ENCODE measurements at places on chromosomes 2 and 18.

GRCh38 chr2:96241900-96242611, 23.7 kb downstream of the TMEM127 start:
- DNase-seq, result peak; percentile 69

DNA sequence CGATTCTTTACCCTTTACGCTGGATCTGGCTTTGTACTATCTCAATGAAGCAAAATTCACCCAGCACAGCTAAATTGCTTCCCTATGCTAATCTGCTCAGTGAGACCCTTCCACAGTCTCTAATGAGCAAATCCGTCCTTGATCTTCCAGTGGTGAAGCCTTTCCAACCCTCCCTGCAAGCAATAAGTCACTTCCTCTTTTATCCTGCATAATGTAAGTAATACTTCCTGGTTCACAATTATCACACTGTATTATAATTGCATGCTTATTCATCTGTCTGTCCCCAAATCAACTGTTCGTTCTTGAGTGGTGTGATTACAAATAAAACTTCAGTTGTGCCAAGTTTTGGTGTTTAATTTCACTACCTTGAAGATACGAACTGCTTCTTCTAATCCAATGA, 404.0 kb downstream of the ADCYAP1 start:
- no peak for DNase-seq

- no peak for DNase-seq
These were observed 345.9 kb upstream of the SPHKAP start for GRCh38 chr2:228527197-228527881.

- no peak for DNase-seq
These were observed 296.6 kb downstream of the NAPG start for GRCh38 chr18:10822456-10822855.

DNA sequence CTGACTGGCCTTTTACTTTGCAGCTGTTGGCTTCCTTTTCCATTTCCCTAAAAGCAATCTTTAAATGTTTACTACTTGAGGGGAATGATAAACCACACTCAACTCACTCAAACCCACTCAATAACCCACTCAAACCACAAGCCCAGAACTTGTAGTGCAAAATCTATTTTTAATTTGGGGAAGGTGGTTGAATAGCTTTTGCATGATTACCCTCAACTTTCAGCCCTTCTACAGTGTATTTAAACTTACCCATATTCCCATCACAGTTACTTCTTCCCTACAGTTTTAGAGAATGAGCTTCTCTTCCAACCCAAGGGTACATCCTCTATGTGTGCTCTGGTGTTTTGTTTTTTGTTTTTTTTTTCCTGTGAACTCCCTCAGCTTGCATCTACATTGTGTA, 636.1 kb downstream of the TDRD15 start:
- no peak for DNase-seq

DNA sequence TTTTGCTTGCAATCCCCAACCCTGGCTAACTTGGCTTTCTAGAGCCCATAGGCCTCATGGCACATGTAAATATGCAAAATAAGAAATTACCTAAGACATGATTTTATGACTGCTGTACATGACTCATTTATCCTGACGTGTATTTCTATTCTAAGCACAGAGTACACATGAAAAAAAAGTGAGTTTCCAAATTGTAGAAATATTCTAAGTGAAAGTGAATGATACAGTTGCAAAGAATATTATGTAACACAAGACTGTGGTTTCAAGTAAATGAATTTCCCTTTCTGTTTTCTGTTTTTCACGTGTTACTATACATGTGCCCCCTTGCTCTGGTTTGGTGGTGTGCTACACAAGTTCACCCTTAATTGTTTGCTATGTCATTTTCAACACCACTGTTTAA, 162.4 kb downstream of the LRP1B start:
- peak; percentile 10 for DNase-seq

DNA sequence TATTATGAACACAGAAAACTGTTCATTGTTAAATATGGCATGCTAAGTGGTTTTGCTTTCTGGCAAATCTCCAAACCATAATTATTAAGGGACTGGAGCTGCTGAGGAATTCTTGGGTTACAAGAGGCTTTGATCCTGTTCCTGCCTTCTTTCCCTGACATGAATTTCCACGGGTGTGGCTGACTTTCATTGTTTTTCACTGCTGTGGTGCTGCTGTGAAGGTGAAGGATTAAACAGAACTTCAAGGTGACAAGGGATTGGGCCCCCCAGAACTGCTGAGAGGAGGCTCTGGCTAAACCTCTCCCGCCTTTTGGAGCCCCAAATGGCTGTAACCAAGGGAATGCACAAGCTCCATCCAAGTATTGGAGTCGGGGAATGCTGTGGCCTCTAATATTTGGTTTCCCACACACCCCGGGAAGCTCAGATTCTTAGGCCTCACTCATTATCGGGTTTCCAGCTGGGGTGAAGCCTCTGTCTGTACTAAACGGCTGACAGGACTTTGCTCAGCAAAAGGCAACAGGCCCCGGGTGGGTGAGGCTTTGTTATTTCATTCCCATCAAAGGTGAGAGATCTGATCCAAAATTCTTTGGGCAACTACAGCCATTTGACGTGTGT, 29.0 kb upstream of the ZFP36L2 start:
- DNase-seq, result peak; percentile 74

DNA sequence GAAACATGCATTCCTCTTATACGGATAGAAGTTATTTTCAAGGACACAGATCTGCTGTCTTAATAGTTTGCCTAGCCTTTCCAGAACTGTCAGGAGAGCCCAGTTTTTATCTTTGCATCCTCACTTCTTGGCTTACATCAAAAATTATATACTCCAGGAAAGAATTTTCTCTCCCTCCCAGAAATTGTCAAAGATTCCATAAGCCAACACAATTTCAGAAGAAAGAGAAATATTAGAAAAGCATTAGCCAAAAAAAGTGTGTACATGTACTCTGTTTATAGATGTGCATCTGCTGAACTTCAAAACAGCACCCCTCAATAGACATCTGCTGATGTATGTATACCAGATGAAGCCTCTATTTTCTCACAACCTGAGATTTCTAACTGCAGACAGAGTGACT, 210.4 kb downstream of the METTL4 start:
- no peak for DNase-seq

- DNase-seq, result no peak
These were observed 283.2 kb downstream of the SOX11 start for GRCh38 chr2:5975401-5975800.

- no peak for DNase-seq
These were observed 394.1 kb upstream of the ATP5MC3 start for GRCh38 chr2:175575346-175576258.

GRCh38 chr2:73243884-73244570, 9.9 kb downstream of the CCT7 start:
- peak; percentile 80 for DNase-seq
